ENCODE measurements at places on chromosomes 4 and X. TPM values are rescaled to one million over a fixed set of nuclear protein-coding genes. Genes with fewer than 3 reads are reported as not detected.

Gene SLITRK2
- total RNA-seq, result 10.8 TPM

Gene BEX5
- total RNA-seq, result 1.0 TPM

Gene SNCA
- 202 TPM for total RNA-seq

Gene EVC2
- total RNA-seq, result 12.5 TPM

Gene FAM13A
- total RNA-seq, result 39.9 TPM

Gene OPRPN
- total RNA-seq, result not detected

Gene XPNPEP2
- 6.6 TPM for total RNA-seq

Gene MAGEA10
- not detected for total RNA-seq

Gene BEND2
- not detected for total RNA-seq

Gene ARHGEF6
- total RNA-seq, result 30.4 TPM

Gene FGFBP2
- total RNA-seq, result 129 TPM

Gene GAB3
- total RNA-seq, result 7.6 TPM

Gene SRPX2
- 36.7 TPM for total RNA-seq

Gene PGRMC1
- 131 TPM for total RNA-seq

Gene MSX1
- 7.5 TPM for total RNA-seq

Measured in sciatic nerve (tissue), 2 donors.